ENCODE measurements at places on chromosomes 12 and 14. TPM values are rescaled to one million over a fixed set of nuclear protein-coding genes. Genes with fewer than 3 reads are reported as not detected.

GRCh38 chr12:42507565-42507964 is 82.0 kb downstream of the PRICKLE1 start:
- no peak for DNase-seq

DNA sequence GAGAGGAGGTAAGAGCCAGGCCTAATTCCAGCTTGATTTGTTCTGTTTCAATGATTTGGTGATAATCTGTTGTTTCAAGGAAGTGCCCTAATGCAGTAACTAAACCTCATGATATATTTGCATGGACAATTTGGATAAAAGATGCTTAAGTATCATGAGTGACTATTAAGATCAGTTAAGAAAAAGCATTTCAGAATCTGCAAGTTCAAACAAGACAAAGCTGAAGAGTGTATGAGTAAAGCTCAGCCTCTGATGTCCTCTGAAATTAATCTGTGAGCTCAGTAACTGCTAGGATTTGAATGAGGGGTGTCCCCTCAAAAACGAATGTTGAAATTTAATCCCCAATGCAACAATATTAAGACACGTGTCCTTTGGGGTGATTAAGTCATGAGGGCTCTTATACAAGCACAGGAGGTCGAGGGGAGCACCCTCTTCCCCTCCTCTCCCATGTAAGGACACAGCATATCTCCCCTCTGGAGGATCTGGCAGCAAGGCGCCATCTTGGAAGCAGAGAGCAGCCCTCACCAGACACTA is 949.2 kb downstream of the GALC start:
- no peak for DNase-seq

DNA sequence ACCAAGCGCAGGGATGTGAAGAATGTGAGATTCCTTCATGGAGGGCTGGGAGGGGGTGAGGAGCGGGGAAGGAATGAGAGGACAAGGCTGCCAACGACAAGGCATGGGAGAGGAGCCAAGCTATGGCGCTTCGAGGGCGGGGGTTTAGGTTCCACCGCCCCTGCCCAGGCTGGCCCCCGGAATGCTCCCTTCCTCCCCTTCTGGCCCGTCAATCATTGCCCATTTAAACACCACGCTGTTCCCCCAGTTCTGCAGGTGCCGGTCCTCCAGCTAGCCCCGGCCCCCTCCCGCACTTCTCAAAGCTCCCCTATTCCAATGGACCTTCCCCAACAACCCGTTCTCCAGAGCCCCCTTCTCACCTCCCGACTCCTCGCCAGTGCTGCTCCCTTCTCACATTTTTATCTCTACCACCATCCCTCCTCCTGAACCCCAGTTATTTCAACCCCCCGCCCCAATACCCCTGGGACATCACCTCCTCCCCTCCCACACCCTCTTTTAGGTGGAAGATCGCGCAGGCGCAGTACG is 428 bp downstream of the RNF41 start:
- peak; percentile 40 for DNase-seq

DNA sequence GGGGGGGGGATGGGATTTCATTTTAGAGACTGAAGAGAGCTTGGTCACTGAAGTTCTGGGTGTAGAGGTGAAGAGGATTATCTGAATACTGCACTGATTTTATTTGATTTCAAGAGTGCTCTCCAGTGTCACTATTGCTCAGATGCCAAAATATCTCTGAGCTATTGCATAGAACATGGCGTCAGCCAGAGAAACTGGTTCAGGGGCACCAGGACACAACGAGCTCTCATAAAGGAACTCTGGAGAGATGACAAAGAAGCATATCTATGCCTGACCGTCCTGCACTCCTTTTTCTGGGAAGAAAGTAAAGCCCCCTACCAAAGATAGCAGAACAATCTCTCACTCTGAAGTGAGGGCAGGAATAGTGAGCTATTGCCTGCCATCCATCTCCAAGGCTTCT is 2.0 kb downstream of the SLC7A8 start:
- no peak for DNase-seq

The CFAP73 gene
- total RNA-seq, result not detected

DNA sequence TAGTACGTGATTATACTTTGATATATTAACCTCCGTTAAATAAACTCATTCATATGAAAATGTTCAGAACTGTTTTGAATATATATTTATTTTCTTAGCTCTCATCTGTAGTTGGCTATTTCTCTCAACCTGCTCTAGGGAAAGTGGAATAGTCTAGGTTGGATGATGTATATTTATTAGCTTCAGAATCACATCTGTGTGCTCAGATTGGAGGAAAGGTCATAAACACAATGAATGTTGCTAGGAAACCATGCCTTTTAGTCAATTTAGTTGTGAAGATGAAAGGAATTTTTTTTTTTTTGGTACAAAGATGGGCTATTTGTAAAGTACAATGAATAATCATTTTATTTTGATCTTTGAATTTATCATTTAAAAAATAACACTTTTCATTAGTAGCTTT is 439.1 kb downstream of the FOXG1 start:
- DNase-seq, result no peak

The RBP5 gene
- total RNA-seq, result 1.6 TPM

The SPTB gene
- 36.2 TPM for total RNA-seq

The MLEC gene
- 78.0 TPM for total RNA-seq

DNA sequence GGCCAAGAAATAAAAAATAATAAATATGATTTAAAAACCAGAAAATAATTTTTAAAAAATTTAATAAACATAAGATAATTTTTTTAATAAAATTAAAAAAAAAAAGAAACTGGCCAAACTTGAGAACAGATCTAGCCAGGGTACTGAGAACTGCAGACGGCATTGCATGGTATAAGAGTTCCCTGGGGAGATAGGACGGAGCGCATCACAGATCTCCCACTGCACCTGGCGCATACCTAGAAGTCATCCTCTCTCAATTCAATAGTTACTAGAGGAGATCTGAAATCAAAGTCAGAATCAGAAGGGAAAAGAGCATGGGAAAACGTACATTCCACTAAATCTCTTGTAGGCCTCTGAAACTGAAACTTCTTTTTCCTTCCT is 58.9 kb upstream of the BCL2L14 start:
- no peak for DNase-seq

The OR4Q3 gene
- total RNA-seq, result not detected

The PLEKHG7 gene
- not detected for total RNA-seq

The APOLD1 gene
- 51.5 TPM for total RNA-seq

DNA sequence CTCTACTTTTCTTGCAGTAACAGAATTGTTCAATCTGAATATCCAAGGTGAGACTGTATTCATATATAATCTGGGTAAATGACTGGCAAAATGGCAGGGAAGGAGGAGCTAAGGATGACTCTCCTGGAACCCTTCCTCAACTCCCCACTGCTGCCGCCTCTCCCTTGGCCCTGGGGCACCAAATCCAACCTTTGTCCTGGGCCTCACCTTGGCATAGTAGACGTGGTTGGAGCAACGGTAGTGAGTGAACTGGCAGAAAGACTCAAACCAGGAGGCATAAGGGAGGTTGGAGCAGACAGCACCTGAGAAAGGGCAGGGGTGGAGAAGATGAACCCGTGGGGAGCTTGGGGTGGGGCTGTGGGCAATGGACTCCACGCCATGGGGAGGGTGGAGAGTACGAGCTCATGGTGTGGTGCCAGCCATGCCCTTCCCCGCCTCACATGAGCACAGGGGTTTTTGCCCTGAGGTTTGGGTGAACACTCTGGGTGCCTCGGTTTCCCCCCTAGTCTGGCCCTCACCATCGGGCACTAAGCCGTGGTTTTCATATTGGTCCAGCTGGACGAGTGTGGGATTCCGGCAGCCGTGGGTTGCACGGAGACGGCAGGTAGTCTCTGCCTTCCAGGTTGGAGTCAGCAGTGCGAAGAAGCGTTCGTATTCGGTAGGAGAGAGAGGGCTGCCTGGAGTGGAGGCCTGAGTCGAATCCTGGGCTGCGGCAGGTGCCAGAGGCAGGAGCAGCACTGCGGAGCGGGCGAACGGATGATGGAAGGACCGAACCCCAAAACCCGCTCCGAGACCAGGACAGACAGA is 753 bp downstream of the ACRBP start:
- no peak for DNase-seq

- DNase-seq, result no peak
These were observed 36.8 kb downstream of the SPTSSA start for GRCh38 chr14:34425095-34425851.

DNA sequence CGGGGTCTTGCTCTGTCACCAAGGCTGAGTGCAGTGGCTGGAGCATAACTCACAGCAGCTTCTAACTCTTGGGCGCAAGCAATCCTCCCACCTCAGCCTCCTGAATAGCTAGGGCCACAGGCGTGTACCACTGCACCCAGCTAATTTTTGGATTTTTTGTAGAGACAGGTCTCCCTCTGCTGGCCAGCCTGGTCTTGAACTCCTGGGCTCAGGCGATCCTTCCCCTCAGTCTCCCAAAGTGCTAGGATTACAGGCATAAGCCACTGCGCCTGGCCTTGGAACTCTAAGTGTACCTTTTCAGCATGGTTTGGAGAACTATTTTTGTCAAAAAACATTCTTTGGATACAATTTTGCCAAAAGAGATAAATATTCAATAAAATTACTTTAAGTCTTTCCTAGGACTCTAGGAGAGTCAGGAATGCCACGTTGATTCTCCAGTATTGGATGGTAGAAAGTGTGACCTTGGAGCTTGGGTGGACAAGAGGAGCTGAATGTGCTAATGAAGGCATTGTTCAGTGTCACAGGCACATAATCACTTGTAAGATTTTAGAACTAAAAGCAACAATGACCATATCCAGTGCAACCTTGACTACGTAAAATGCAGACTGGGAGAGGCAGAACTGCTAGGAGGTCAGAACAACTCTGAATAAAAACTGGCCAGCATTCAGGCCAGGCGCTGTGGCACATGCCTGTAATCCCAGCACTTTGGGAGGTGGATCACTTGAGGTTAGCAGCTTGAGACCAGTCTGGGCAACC is 2.8 kb downstream of the SRSF9 start:
- DNase-seq, result peak; percentile 46

All from dorsolateral prefrontal cortex (tissue), 122 donors.